GM23338 (cell line): ENCODE measurements at places on chromosomes 7 and 10. TPM values are rescaled to one million over a fixed set of nuclear protein-coding genes. Genes with fewer than 3 reads are reported as not detected.

The LBX1 gene
- total RNA-seq: not detected in 2 replicates

The TMEM72 gene
- total RNA-seq: not detected in 2 replicates

The CACNB2 gene
- total RNA-seq: 3.8 and 5.9 TPM in 2 replicates

The TEX36 gene
- not detected in 2 replicates for total RNA-seq

The AQP1 gene
- 0.28 TPM in 1 of 2 replicates, not detected in the other for total RNA-seq

The PPP1R3C gene
- 1.6 and 1.8 TPM in 2 replicates for total RNA-seq

The OR2A7 gene
- 1.6 and 2.2 TPM in 2 replicates for total RNA-seq

The FGFR2 gene
- 82.5 and 106 TPM in 2 replicates for total RNA-seq

The OR2A12 gene
- not detected in 2 replicates for total RNA-seq

The NPVF gene
- total RNA-seq: not detected in 2 replicates

The CHST3 gene
- total RNA-seq: 6.8 and 8.3 TPM in 2 replicates

The CH25H gene
- total RNA-seq: 0.47 and 1.3 TPM in 2 replicates

The PCLO gene
- total RNA-seq: 6.4 and 7.4 TPM in 2 replicates

The SLIT1 gene
- 1.7 and 2.0 TPM in 2 replicates for total RNA-seq

The HOXA6 gene
- not detected in 2 replicates for total RNA-seq

The IGFBP1 gene
- total RNA-seq: not detected in 2 replicates

The SNCG gene
- 4.0 and 9.6 TPM in 2 replicates for total RNA-seq

The KLHL7 gene
- 119 and 143 TPM in 2 replicates for total RNA-seq

The LRRC18 gene
- total RNA-seq: not detected in 2 replicates

The PLXDC2 gene
- 18.8 and 19.4 TPM in 2 replicates for total RNA-seq

The CHAT gene
- total RNA-seq: not detected in 2 replicates

The SLC16A12 gene
- 1.3 and 2.0 TPM in 2 replicates for total RNA-seq

The AOC1 gene
- total RNA-seq: 0.47 TPM in 1 of 2 replicates, not detected in the other

The SCRN1 gene
- 60.5 and 66.7 TPM in 2 replicates for total RNA-seq

The CXCL12 gene
- 47.3 and 53.8 TPM in 2 replicates for total RNA-seq

The NODAL gene
- total RNA-seq: 28.4 and 29.9 TPM in 2 replicates

The PNPLA8 gene
- total RNA-seq: 12.5 and 14.9 TPM in 2 replicates

The TFPI2 gene
- 11.2 and 13.3 TPM in 2 replicates for total RNA-seq

The WIPF3 gene
- 5.7 and 5.9 TPM in 2 replicates for total RNA-seq

The CALML3 gene
- not detected in 2 replicates for total RNA-seq

The MRC1 gene
- 0.04 TPM in 1 of 2 replicates, not detected in the other for total RNA-seq

The PDE6C gene
- total RNA-seq: not detected in 2 replicates

The FBXL13 gene
- total RNA-seq: 2.5 and 6.0 TPM in 2 replicates

The CPED1 gene
- 0.17 and 0.23 TPM in 2 replicates for total RNA-seq

The CLDN4 gene
- total RNA-seq: 18.6 and 19.4 TPM in 2 replicates

The FFAR4 gene
- total RNA-seq: not detected in 2 replicates

The INMT gene
- 0.19 and 1.1 TPM in 2 replicates for total RNA-seq

The ACTL6B gene
- total RNA-seq: 0.69 TPM in 1 of 2 replicates, not detected in the other

The COL1A2 gene
- 61.6 and 67.0 TPM in 2 replicates for total RNA-seq

The ADCK2 gene
- 11.2 and 14.4 TPM in 2 replicates for total RNA-seq

The AP1S1 gene
- 60.6 and 62.9 TPM in 2 replicates for total RNA-seq

The OPN1SW gene
- total RNA-seq: not detected in 2 replicates

The MYL10 gene
- not detected in 2 replicates for total RNA-seq

The MOGAT3 gene
- 0.85 TPM in 1 of 2 replicates, not detected in the other for total RNA-seq

The IL2RA gene
- not detected in 2 replicates for total RNA-seq

The MKRN1 gene
- 86.8 and 102 TPM in 2 replicates for total RNA-seq

The LRRD1 gene
- 0.08 TPM in 1 of 2 replicates, not detected in the other for total RNA-seq

The CPXM2 gene
- 5.3 and 8.1 TPM in 2 replicates for total RNA-seq

The GIMAP8 gene
- not detected in 2 replicates for total RNA-seq

The SAMD9L gene
- not detected in 2 replicates for total RNA-seq

The PIK3AP1 gene
- total RNA-seq: 2.3 and 2.4 TPM in 2 replicates

The MKX gene
- 0.97 and 1.6 TPM in 2 replicates for total RNA-seq

The HECW1 gene
- 19.2 and 21.8 TPM in 2 replicates for total RNA-seq

The CAMK2G gene
- total RNA-seq: 32.8 and 34.1 TPM in 2 replicates

The C7orf33 gene
- not detected in 2 replicates for total RNA-seq

The CCDC172 gene
- total RNA-seq: 3.8 and 4.6 TPM in 2 replicates
